NCI-H524 (cell line): ENCODE measurements at places on chromosomes 3 and 15.
A peak's percentile ranks its signal among the peaks of the same experiment; 100 is the strongest.

DNA sequence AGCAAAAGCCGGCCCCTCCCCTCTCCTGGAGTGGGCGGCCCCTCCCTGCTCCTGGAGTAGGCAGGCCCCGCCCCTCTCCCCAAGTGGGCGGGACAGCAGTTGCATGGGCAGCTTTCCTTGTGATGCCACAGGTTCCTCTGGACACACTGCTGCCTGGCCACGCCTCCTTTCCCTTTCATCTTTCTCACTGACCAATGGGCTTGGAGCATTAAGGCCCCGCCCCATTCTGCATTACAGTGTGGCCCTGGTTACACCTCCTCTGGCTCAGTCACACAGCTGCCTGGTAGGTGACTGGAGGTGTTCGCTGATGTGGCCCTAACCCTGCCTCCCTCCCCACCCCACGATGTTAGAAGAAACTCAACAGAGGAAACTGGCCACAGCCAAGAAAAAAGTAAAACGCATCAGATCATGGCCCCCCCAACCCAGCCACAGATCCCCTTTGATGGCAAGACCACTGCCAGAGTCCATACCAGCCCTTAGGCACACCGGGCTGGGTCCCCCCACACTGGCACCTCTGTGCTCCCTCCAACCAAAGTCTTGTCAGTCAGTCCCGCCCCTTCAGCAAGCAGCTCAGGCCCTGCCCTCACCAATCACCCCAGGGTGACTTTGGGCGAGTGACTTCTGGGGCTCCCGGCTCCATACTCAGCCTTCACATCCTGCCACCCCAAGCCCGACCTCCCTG is 84.3 kb downstream of the ADAMTS7 start:
- no peak for DNase-seq

DNA sequence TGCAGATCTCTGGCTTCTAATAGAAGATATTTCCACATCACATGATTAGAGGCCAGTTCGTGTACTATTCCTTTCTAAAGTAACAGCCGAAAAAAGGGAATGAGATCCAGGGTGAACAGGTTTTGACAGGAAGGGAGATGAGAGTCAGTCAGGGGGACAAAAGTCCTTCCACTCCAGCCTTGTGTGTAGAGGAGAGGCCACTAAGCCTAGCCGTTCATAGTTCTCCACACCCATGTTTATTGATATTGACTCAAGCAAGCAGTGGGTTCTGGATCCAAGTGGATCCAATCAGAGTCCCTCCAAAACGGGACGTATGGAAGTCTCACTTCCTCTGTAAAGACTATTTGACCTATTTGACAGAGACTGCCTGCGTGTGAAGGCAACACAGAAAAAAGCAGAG is 80.4 kb upstream of the LRIG1 start:
- no peak for DNase-seq

DNA sequence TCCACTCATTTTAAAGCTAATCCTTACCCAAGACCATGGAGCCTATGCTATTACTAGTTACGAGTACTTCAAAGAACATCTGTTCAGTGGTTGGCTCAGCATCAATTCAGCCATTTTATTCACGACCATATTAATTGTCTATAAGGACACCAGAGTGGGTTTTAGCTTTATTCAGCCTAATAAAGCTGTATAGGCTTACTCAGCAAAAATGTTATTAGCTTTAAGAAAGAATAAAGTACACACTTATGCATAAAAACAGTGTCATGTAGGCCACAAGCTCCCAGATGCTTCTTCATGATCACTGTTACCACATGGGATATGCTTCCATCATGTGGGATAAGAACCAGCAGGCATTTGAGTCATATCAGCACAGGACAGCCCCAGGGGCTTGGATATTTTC is 87.4 kb upstream of the GPR149 start:
- peak; percentile 90 for DNase-seq

DNA sequence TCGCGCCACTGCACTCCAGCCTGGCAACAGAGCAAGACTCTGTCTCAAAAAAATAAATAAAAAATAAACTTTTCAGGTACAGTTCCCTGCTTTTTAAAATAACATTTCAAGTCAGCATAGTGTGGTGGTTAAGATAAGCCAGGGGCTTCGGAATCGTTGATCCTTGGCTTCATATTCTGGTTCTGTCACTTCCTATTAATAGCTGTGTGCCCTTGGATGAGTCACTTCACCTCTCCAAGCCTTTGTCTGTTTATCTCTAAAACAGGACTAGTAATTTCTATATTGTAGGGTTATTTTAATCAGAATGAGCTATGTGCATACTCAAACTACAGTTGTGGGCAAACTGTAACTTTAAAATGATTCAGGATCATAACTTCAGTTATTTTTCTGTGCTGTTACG is 53.8 kb upstream of the SENP5 start:
- no peak for DNase-seq

GRCh38 chr3:67016522-67017080 is 18.5 kb downstream of the KBTBD8 start:
- DNase-seq = no peak

- DNase-seq = no peak
Observed at GRCh38 chr15:90839187-90840071, 29.0 kb upstream of the FURIN start.

- DNase-seq = no peak
Observed at GRCh38 chr15:29410338-29410737, 140.7 kb upstream of the NSMCE3 start.

GRCh38 chr15:33467816-33468163 is 157.0 kb downstream of the RYR3 start:
- no peak for DNase-seq

DNA sequence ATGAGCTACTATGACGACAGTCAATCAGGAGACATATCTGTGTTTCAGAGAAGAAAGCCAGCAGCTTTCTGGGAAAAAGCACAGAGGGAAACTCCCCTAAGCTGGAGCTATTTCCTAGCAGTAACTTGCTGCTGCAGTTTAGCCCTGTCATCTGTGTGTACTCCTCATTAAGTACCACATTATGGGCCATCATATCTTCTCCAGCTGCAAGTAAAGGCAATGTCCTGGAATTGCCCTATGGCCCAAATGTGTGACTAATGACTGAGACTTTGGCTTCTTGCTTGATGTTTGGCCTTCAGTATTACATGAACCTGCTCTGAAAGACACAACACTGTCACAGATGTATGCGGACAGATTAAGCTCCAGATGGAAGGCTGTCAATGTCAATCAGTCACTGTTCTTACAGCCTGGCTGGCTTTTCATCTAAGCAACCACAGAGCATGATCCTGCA is 190.8 kb downstream of the FHIT start:
- peak; percentile 52 for DNase-seq

DNA sequence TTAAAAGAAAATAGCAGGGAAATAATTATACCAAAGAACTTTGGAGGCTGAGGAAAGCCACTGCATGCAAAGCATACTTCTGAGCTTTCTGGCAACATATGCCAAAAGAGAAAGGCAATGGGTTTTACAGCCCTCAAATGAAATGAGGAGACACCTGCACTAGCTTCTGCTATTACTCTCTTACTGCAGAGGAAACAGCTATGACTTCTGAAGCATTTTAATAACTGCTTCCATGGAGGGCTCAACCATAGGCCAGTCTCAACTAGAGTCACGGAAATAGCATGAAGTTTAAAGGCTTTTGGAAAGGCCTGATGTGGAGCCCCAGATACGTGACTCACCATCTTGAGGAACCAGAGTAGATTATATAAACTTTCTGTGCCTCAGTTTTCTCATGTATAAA is 114.8 kb downstream of the OXNAD1 start:
- no peak for DNase-seq

GRCh38 chr15:58447271-58448010 is 15.7 kb downstream of the LIPC start:
- DNase-seq = no peak

- DNase-seq = peak; percentile 86
Observed at GRCh38 chr3:151011427-151011826, 38.9 kb upstream of the CLRN1 start.

GRCh38 chr3:61946570-61947324 is 385.4 kb downstream of the PTPRG start:
- DNase-seq = no peak

DNA sequence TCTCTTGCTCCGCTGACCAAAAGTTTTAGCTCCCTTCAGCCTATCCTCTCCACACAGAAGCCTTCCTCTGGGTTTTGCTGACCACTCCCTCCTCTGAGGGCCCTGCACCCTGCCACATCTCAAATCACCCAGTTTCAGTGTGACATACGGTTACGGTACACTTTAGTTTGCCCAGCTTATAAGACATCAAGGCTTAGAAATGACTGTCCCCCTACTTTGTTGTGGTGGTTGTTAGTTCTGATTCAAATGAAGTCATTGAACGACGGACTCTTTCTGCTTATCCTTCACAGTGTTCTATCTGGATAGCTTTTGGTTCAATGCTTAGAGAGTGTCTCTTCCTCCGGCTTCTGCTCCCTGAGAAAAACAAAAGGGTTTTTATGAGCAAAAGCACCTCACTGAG is 68.0 kb upstream of the NDUFB4 start:
- DNase-seq = no peak

- DNase-seq = no peak
Observed at GRCh38 chr15:34613997-34614396, 30.5 kb upstream of the GOLGA8B start.

GRCh38 chr15:101478701-101479341 is 10.7 kb downstream of the PCSK6 start:
- no peak for DNase-seq

DNA sequence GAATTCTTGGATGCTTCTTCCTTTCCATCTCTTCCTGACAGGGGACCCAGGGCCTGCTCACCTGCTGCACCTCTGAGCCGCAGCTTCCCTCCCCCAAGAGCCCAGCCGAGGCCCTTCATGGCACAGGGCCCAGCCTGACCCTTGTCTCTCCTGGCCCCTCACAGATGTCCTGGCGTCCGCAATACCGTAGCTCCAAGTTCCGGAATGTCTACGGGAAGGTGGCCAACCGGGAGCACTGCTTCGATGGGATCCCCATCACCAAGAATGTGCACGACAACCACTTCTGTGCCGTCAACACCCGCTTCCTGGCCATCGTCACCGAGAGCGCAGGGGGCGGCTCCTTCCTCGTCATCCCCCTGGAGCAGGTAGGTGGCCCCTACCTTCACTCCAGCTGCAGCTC is 66.2 kb downstream of the CORO2B start:
- DNase-seq = no peak

DNA sequence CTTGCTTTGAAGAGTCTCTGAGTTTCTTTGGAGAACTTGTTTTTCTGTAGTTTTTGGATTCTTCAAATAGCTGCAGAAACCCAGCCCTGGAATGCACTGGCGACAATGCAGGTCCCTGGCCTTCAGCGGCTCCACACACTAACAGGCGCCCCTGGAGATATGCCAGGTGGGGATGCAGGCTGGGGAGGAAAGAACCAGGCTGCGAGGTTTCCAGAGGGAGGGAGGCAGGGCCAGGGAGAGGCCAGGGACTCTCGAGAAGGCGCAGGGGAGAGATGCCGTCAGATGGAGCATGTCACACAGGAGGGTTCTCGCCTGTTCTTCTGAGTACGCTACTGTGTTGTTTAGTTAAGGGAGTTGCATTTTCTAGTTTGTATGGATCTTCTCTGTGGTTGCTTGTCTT is 283.1 kb downstream of the GABRG3 start:
- DNase-seq = no peak

DNA sequence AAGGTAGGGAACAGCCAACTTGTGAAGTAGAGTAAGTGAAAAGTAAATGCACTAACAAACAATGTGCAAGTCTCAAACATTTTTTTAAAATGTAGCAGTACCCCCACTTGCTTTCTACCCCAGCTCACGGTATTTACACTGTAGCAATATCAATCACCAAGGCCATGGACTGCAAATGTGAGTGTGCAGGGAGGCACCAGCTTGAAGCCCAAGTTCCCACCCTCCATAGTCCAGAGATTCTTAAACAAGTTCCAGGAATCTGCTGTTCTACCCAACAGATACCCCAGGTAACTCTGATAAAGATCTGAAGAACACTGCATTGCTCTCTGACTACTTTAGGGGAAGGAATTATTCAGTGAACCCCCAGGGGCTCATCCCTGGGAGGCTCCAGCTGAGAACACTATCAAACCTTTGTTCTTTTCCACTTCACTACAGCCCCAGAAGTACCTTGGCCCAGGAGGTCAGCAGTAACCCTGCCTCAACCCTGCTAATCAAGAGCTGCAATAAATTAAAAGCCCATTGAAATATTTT is 86.1 kb downstream of the FOXP1 start:
- DNase-seq = peak; percentile 3

GRCh38 chr3:181017690-181018089 is 28.2 kb upstream of the DNAJC19 start:
- DNase-seq = no peak

DNA sequence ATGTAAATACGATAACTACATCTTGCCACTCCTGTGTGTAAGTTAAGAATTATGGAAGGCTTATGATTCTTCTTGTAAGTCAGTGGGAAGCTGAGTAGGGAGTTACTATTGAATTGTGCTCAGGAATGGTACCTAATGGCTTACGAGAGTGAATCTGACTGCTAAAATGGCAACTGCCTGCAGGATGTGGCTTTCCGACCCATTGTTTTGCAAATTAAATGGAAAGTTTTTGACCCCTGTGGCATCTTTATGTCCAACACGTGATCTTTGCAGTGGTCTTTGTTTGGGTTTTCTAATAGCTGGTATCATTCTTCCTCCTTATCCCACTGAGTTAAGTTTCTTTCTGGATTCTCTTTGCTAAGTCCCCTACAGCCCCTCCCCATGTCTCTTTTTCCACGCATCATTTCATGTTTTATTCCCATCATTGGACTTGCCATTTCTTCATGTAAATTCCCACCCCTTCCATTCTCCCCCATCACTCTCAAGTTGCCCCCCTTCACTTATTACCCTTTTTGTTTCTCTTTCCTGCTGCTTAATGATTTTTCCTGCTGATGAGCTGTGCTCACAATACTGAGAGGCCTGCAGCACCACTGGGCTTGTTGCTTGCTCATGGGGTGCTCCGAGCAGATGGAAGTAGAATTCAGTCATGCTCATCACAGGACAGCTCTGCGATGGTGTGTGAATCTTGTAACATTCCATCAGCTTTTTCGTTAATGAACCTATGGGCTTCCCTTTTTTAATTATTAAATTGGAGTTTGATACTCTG is 428.2 kb upstream of the IL12A start:
- DNase-seq = no peak

DNA sequence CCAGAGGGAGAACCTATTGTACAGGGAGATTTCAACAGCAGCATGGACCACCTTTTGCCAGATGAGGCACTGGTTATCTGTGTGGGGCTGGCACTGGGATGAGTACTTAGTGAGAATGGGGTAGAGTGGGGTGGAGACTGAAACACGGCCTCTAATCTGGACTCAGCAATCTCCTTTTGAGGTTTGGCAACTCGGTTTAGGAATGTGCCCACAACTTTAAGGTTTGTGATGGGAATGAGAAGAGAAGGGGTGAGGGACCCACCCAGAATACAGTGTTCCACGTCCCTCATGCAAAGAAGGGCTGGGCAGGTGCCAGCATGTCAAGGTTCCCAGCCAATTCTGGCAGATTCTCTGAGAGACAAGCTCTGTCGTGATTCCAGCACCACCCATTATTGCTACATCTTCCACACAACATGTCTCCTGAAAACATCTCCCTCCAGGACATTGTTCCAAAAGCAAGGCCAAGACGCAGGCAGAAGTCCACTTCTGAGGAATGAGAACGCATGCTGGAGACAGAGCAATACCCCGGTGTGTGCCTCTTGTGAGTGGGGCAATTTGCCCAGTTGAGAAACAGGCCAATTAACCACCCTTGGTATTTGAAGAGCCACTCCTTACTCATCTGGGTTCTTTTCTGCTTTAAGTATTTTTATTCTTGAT is 37.5 kb upstream of the CCR4 start:
- DNase-seq = no peak
